ENCODE measurements at places on chromosomes 5 and 9. TPM values are rescaled to one million over a fixed set of nuclear protein-coding genes. Genes with fewer than 3 reads are reported as not detected.

Gene TNFSF8
- total RNA-seq: 0.84 TPM

Gene PCDHB14
- total RNA-seq: 2.2 TPM

Gene CDKN2B-AS1
- total RNA-seq: 0.55 TPM

Gene FOXI1
- not detected for total RNA-seq

- H3K36me3 ChIP-seq: no peaks in the 10 kb centered on the region
- H3K4me1 ChIP-seq: no peaks in the 10 kb centered on the region
- H3K4me3 ChIP-seq: no peak overlapping the region
- no peak for DNase-seq
- H3K27me3 ChIP-seq: no peaks in the 10 kb centered on the region
These were observed 90.2 kb downstream of the SAXO1 start for GRCh38 chr9:18942801-18943200.

- DNase-seq: peak; percentile 49
- H3K4me1 ChIP-seq: no peaks in the 10 kb centered on the region
- H3K4me3 ChIP-seq: no peak overlapping the region
- H3K36me3 ChIP-seq: no peaks in the 10 kb centered on the region
These were observed 253.8 kb downstream of the PBX3 start for GRCh38 chr9:126000731-126001580.

GRCh38 chr5:1526190-1526631 is 2.5 kb upstream of the LPCAT1 start:
- H3K4me1 ChIP-seq: no peaks in the 10 kb centered on the region
- H3K36me3 ChIP-seq: no peaks in the 10 kb centered on the region
- no peaks in the 10 kb centered on the region for H3K27me3 ChIP-seq
- no peak overlapping the region for H3K27ac ChIP-seq
- DNase-seq: no peak

GRCh38 chr5:51582871-51583394 is 199.7 kb downstream of the ISL1 start:
- H3K27me3 ChIP-seq: no peaks in the 10 kb centered on the region
- H3K4me3 ChIP-seq: no peak overlapping the region
- H3K27ac ChIP-seq: no peak overlapping the region
- no peaks in the 10 kb centered on the region for H3K4me1 ChIP-seq

- peaks cover 9% of the 10 kb centered on the region for H3K4me1 ChIP-seq
- H3K27me3 ChIP-seq: peaks cover 29% of the 10 kb centered on the region
- no peak overlapping the region for H3K4me3 ChIP-seq
- no peak for DNase-seq
- no peak overlapping the region for H3K27ac ChIP-seq
- no peaks in the 10 kb centered on the region for H3K36me3 ChIP-seq
These were observed 25.7 kb downstream of the CDKN2A start for GRCh38 chr9:21968331-21969010.

DNA sequence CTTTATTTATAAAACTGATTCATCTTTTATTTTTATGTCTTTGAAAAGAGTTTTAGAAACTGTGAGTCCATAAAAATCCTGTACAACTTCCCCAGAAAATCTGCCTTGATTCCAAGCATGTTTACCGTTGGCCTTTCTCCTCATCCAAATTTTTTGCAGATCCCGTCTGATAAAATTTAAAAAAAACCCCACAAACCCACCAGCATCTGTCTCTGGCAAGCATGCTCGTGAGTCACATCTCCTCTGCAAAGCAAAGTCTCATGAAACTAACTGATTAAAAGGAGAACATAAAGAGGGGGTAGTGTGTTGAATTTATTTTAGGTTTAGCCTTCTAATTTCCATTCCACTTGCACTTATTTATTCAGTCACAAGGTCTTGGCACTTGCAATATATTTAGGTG is 109.4 kb downstream of the MAT2B start:
- DNase-seq: no peak
- no peaks in the 10 kb centered on the region for H3K27me3 ChIP-seq
- no peak overlapping the region for H3K27ac ChIP-seq

GRCh38 chr5:36723912-36724311 is 117.5 kb downstream of the SLC1A3 start:
- no peaks in the 10 kb centered on the region for H3K36me3 ChIP-seq
- H3K4me3 ChIP-seq: no peak overlapping the region
- no peak for DNase-seq
- H3K27me3 ChIP-seq: no peaks in the 10 kb centered on the region

- no peaks in the 10 kb centered on the region for H3K27me3 ChIP-seq
- no peak overlapping the region for H3K27ac ChIP-seq
- H3K36me3 ChIP-seq: no peaks in the 10 kb centered on the region
- H3K4me3 ChIP-seq: no peak overlapping the region
- no peaks in the 10 kb centered on the region for H3K4me1 ChIP-seq
These were observed 55.2 kb upstream of the SHISAL2B start for GRCh38 chr5:64634997-64635686.

GRCh38 chr5:92927291-92927778 is 653.7 kb downstream of the NR2F1-AS1 start:
- H3K4me3 ChIP-seq: no peak overlapping the region
- H3K27ac ChIP-seq: no peak overlapping the region
- DNase-seq: no peak
- no peaks in the 10 kb centered on the region for H3K4me1 ChIP-seq
- H3K27me3 ChIP-seq: no peaks in the 10 kb centered on the region

- H3K27ac ChIP-seq: no peak overlapping the region
- no peak for DNase-seq
- no peaks in the 10 kb centered on the region for H3K4me1 ChIP-seq
- no peaks in the 10 kb centered on the region for H3K27me3 ChIP-seq
- no peak overlapping the region for H3K4me3 ChIP-seq
- H3K36me3 ChIP-seq: no peaks in the 10 kb centered on the region
These were observed 49.9 kb upstream of the GAS1 start for GRCh38 chr9:86997156-86997555.

DNA sequence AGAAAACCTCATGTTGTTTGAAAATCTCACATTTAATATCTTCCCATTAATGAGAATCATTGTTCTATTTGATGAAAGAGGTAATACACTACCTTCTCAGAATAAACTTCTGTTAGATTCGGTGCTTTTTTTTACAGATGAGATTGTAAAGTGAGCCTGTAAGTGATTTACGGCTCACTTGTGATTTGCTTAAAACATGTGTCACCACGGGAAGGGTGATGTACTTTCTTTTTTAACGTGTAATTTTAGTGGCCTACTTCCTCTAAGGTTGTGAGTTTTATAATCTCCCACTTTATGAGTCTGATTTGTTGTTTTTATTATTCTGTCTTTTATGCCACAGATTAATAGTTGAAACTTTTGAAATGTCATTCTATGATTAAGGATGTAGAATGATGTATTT is 15.9 kb downstream of the ANXA1 start:
- DNase-seq: no peak
- H3K27me3 ChIP-seq: no peaks in the 10 kb centered on the region
- no peak overlapping the region for H3K27ac ChIP-seq
- H3K4me3 ChIP-seq: no peak overlapping the region
- no peaks in the 10 kb centered on the region for H3K36me3 ChIP-seq

- DNase-seq: no peak
- no peaks in the 10 kb centered on the region for H3K36me3 ChIP-seq
- no peaks in the 10 kb centered on the region for H3K27me3 ChIP-seq
- no peak overlapping the region for H3K27ac ChIP-seq
These were observed 9.4 kb upstream of the MAPK9 start for GRCh38 chr5:180301253-180301652.

- H3K27ac ChIP-seq: peak overlapping the region; percentile 8
- H3K4me3 ChIP-seq: no peak overlapping the region
- H3K27me3 ChIP-seq: no peaks in the 10 kb centered on the region
- DNase-seq: no peak
These were observed 349.6 kb downstream of the PDE4D start for GRCh38 chr5:59543821-59544442.

DNA sequence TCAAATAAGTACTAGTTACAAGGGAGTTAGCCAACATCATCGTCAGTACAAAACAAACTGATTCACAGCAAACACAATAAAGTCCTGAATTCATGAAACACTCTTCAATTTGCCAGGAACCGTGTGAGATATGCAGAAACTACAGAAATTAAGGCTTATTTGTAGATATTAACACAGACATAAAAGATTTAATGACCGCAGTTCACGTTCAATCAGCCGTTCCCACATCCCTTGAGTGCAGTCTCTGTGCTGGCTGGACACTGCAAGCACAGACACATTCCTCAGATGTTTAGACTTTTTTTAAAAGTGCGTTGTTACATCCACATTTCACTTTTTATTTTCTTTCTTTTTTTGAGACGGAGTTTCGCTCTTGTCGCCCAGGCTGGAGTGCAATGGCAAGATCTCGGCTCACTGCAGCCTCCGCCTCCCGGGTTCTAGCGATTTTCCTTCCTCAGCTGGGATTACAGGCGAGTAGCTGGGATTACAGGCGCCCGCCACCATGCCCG is 566 bp upstream of the CEP78 start:
- no peaks in the 10 kb centered on the region for H3K36me3 ChIP-seq
- no peak for DNase-seq
- H3K4me3 ChIP-seq: peak overlapping the region; percentile 96
- H3K27me3 ChIP-seq: no peaks in the 10 kb centered on the region

DNA sequence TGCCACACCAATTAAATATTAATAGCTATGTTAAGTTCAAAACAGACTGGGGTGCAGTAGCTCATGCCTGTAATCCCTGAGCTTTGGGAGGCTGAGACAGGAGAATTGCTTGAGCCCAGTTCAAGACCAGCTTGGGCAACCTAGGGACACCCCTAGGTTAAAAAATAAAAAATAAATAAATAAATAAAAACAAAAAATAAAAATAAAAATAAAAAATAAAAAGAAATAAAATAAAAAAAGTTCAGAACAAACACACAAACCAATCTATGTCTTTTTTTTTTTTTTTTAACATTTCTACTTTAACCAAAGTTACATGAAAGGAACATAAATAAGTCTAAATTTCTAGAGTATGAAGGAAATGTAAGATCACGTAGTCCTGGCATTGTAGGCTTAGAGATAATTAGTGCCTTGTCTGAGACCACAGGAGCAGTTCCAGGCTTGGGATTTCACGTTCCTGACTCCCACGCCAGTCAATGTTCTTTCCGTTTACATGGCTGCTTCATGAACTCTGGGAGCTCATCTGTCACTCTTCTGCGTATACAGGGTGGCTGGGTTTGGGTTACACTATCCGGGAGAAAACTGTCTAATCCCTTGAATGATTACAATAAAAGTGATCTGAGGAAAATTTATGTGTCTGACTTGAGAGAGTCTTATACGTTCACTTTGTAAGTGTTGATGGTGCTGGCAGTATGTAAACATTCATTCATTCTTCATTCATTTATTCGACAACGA is 85.2 kb downstream of the KIAA1958 start:
- no peak overlapping the region for H3K4me3 ChIP-seq
- no peak for DNase-seq
- no peaks in the 10 kb centered on the region for H3K27me3 ChIP-seq
- no peaks in the 10 kb centered on the region for H3K36me3 ChIP-seq
- no peak overlapping the region for H3K27ac ChIP-seq

- no peak overlapping the region for H3K4me3 ChIP-seq
- H3K27me3 ChIP-seq: no peaks in the 10 kb centered on the region
- H3K4me1 ChIP-seq: peaks cover 16% of the 10 kb centered on the region
- no peaks in the 10 kb centered on the region for H3K36me3 ChIP-seq
- H3K27ac ChIP-seq: no peak overlapping the region
These were observed 2.6 kb downstream of the NDFIP1 start for GRCh38 chr5:142110988-142111687.

Data from pancreas (tissue), 10 donors.